ENCODE measurements at places on chromosomes 4 and X.

DNA sequence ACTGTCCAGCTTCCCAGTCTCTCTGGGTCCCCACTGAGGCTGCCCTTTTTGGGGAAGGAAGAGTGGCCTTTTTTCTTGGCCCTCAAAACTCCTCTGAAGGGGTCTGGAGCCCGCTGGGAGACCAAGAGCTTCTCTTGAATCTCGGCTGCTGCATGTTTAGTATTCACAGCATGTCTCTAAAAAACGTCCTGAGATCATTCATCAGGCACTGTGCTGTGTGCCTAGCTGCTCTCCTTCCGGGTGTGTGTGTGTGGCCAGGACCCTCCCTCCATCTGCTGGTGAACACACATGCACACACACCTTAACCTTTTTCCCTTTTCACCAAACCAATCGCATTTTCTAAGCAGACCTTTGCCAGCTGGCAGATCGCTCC, 841 bp upstream of the FRMPD3 start:
- DNase-seq: no peak

DNA sequence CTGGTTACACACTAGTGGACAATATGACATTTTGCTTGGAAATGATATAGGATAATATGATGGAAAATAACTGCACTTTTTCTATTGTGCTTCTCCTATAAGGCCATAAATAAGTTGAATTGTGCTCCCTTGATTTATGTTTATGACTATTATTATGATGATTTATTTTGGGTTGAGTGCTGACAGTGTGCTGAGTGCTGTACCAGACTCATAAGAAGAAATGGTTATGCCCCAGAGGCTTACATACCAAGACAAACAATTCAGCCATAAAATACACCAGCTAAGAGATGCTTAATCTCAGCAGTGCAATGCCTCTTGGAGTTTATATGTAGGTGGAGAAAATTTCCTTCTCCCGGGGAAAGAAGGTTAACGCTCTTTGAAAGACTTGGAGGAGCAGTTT, 199.8 kb upstream of the NOCT start:
- DNase-seq: no peak

DNA sequence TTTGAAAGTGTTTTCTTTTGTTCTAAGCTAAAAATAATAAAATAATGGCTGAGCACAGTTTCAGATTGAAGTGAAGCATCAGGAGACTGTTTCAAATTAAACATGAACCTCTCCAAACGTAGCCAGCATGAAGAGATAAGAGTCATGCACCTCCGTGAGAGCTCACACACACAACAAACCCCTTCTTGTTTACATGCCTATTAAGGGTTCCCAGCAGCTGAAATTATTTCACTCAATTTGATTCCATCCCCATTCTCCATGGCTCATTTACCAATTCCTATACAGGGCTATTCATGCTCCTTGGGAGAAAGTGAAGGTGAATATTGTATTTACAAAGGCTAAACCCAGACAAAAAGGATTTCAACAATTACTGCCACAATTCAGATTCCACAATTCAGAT, 954.1 kb upstream of the INTU start:
- DNase-seq: no peak

GRCh38 chr4:81492606-81493230, 21.0 kb upstream of the RASGEF1B start:
- no peak for DNase-seq

DNA sequence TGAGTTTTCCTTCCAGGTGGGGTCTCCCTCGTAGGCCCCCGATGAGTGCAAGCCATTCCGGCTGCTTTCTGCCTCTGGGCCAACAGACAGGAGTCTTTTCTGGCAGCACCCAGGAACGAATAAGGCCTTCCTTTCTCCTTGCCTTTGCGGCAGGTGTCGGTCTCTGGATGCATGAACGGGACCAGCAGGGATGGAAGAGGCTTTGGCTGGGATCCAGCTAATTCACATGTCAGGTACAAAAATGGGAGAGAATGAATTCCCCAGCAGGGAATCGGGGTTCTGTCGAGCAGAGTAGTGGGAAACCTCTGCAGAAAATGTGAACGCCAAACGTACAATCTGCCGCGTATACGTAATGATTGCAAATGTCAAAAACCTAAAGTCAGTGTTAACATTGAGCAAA, 146.1 kb upstream of the TBL1X start:
- no peak for DNase-seq

DNA sequence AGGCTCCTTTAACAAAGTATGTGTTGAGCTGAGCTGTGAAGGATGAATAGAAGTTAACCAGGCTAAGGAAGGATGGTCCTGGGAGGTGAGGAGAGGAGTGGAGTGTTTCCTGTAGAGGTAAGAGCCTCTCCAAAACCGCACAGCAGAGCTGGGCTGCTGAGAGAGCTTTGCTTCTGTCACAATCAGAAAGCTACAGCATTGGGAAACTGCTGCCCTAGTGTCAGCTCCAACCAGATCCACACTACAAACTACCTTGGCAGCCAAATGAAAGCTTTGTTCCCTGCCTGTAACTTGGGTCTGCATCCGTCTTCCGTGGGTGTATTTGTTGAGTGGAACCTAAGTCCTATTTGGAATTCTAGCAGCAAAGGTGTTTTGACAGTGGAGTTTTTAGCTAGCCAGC, 91.8 kb downstream of the REPS2 start:
- no peak for DNase-seq

- DNase-seq: peak; percentile 86
Measured at GRCh38 chr4:119113033-119113655, 22.5 kb upstream of the MYOZ2 start.

GRCh38 chrX:23515028-23515427, 152.3 kb upstream of the PRDX4 start:
- DNase-seq: no peak

GRCh38 chrX:14903891-14904290, 30.7 kb downstream of the MOSPD2 start:
- no peak for DNase-seq

DNA sequence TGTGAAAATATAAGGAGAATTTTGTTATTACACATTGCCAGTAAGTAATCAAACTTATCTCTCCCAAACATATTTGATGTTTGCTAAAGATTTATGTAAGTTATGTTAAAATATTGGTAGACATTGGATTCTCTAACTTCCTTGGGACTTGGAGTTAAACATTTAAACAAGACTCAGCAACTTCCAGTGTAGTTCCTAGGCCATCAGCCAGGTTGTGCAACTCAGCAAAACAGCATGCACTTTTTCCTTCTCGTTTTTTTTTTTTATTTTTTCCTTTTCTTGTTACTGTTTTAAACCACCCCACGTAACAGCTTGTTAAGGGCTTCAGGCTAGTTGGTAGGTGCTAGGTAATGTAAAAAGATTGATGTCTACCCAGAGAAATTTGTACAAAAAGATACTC, 510.4 kb downstream of the ANKRD50 start:
- no peak for DNase-seq

DNA sequence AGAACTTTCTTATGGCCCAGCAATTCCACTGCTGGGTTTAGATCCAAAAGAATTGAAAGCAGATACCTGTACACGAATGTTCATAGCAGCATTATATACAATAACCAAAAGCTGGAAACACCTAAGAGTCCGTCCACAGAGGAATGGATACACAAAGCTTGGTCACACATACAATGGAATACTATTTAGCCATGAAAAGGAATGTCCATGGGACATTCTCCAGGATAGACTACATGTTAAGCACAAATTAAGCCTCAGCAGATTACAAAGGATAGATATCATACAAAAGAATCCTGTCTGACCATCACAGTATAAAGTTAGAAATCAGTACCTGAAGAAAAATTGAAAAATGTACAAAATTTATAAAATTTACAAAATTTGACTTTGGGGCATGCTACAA, 12.7 kb upstream of the MAEA start:
- DNase-seq: no peak

DNA sequence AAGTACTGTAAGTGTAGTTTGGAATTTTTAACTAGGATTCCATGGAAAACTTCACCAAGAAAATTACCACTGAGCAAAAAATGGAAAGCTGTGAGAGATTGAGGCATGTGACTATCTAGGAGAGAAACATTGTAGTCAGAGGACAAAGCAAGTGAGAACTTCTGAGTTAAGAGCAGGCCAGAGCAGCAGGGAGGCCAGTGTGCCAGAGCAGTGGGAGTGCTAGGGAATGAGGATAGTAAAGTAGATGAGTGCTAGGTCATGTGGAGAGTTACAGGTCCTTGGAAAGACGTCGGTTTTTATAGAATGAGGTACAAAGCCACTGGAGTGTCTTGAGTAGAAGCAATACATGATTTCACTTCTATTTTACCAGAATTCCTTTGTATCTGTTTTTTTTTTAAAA, 52.7 kb upstream of the FAT4 start:
- DNase-seq: no peak

DNA sequence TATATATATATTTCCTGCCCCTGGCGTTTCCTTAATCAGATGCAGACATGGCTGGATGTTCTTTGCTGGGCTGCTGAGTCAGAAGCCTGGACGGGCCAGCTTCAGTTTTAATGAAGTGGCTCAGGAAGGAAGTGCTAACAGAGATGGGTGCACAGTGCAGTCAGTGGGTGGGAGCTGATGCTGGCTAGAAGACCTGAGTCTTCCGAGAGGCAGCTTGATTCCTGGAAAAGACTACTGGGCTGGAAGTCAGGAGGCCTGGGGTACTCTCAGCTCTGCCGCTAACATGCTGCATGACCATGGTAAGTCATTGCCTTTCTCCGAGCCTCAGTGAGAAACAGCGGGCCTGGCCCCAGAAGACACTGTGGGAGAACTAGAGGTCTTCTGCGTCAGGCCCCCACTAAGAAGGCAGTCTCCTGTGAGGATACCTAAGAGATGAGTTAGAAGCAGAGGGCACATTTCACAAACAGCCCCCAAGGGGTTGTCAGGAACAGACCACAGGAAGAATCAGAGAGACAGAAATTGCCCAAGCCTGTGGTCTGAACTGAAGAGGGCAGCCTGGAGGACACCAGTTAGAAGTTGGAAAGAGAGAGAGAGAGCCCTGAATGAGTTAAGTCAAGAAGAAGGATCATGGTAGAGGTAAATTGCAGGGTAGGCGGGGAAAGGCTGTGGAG, 8.3 kb upstream of the CD40LG start:
- no peak for DNase-seq

DNA sequence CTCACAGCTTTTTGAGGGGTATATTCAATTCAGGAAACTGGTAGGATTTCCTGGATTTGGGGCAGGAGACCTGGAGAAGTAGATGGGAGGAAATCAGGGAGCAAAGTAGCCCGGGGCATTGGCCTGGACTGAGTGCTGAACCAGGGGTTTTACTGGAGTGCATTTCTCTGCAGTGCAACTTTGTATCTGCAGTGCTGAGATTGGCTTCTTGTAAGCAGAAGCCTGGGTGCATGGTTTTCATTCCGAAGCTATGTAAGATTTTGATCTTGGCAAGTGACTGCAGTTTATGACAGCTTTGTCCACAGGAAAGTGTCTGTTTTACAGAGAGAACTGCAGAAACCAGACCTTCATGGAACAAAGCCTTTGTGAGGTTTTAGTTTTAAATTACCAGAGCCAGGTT, 158.3 kb downstream of the SPCS3 start:
- no peak for DNase-seq

GRCh38 chr4:77636902-77637301, 31.3 kb downstream of the CXCL13 start:
- no peak for DNase-seq

- no peak for DNase-seq
Measured at GRCh38 chrX:120228187-120228908, 22.3 kb upstream of the ZBTB33 start.

DNA sequence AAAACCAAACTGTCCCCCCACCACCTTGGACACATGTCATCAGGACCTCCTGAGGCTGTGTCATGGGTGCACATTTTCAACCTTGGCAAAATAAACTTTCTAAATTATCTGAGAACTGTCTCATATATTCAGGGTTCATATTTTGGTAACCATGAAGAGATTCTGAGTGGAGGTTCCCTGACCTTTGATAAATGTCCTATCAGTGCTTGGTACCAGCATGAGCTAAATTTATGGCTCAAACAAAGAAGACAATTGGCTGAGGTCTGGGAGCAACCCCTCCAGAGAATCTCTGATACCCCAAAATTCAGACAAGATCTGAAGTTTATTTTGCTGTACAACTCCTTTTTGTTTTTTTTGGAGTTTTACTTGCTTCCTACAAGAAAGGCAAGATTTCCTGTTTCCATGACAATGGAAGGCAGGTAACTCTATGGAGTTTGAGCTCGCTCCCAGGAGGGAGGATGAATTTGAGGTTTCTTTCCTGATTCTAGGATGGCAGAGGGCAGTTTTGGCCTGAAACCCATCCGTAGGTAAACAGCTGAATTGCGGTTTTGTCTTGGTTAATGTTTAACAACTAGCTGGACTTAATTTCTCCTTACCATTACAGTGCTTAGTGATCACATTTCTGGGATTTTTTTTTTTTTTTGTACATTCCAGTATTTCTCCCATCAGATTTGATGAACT, 14.5 kb downstream of the UGT2B15 start:
- DNase-seq: no peak

GRCh38 chr4:71828470-71828869, 44.6 kb upstream of the GC start:
- no peak for DNase-seq

- no peak for DNase-seq
Measured at GRCh38 chr4:22385611-22386011, 130.3 kb downstream of the ADGRA3 start.

DNA sequence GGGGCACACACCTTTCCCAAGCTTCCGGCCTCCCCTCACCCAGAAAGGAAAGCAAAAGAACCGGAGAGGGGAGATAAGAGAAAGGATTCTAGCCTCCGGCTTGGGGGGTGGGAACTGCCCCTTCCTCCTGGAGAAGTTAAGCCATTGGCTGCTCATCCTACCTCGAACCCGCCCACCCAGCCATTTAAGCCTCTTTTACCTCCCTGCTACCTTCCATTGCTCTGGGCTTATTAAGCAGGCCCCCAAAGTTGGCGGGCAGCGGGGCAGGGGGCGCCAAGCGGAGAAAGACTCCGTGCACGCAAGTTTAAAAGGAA, 2.3 kb downstream of the MAML3 start:
- peak; percentile 26 for DNase-seq

GRCh38 chrX:102712981-102713625, 855 bp downstream of the GPRASP2 start:
- DNase-seq: no peak

GRCh38 chr4:145815626-145816025, 123.0 kb downstream of the ZNF827 start:
- no peak for DNase-seq

DNA sequence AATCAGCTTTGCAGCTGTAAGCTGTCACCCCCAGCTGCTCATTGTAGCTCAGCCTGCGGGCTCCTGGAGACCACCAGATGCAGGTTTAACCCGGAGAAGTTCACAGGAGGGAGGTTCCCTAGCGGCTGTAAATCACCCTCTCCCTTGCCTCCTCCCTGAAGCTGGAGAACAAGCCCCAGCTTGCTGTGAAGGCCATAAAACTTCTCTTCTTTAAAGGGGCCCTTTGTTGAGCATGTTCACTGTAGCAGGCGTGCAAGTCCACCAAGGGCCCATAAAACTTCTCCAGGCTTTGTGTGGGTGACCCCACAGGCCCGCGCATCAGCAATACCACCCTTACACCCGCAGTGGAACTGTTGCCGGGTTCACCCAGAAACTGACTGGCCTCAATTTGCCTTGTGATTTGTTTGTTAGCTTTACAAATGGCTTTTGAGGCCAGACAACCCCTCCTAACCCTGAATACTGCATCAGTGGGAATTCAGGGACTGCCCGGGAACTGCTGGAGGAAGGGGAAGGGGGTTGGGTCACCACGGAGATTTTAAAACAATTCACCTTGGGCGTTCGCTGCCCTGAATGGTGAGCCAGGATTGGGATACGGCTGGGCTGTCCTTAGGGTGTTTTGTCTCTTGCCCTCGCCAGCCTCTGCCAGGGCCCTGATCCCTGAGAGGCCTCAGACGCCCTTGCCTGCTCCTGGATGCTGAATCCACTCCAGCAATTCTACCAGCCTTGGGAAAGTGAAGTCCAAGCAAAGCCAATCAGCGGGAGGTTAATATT, 49.5 kb upstream of the ATP6AP2 start:
- no peak for DNase-seq

Data from SIG-M5 (cell line).